ENCODE measurements at places on chromosomes 3 and 15. TPM values are rescaled to one million over a fixed set of nuclear protein-coding genes. Genes with fewer than 3 reads are reported as not detected.

- no peak for DNase-seq
Measured at GRCh38 chr3:124019291-124019690, 27.4 kb upstream of the ROPN1 start.

GRCh38 chr3:52347716-52348635 is 31.9 kb downstream of the DNAH1 start:
- DNase-seq = no peak

GRCh38 chr3:19891740-19892139 is 42.3 kb downstream of the EFHB start:
- no peak for DNase-seq

GRCh38 chr3:160018959-160019358 is 30.3 kb downstream of the IL12A start:
- DNase-seq = no peak

HACL1 gene
- total RNA-seq = 35.3 TPM

All from RPMI7951 (cell line).